Activated CD4-positive, alpha-beta T cell treated with anti-CD3 and anti-CD28 coated beads, Interleukin-2, Interleukin-4, amounts not matched to agents 100 ng/mL and 50 ng/mL, durations not matched to agents 16 hours and 8 hours (primary cell): ENCODE measurements at places on chromosomes 7 and 10.

GRCh38 chr7:113004726-113005454 lies 81.7 kb downstream of the GPR85 start:
- no peak for DNase-seq

DNA sequence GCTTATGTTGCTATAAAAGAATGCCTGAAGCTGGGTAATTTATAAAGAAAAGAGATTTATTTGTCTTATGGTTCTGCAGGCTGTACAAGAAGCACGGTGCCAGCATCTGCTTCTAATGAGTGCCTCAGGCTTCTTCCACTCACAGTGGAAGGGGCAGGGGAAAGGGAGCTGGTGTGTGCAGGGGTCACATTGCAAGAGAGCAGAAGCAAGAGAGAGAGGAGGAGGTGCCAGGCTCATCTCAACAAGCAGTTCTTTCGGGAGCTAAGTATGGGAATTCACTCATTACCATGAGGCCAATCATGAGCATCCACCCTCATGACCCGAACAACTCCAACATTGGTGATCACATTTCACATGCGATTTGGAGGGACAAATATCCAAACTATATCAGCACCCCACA lies 17.2 kb upstream of the SLK start:
- DNase-seq, result no peak

DNA sequence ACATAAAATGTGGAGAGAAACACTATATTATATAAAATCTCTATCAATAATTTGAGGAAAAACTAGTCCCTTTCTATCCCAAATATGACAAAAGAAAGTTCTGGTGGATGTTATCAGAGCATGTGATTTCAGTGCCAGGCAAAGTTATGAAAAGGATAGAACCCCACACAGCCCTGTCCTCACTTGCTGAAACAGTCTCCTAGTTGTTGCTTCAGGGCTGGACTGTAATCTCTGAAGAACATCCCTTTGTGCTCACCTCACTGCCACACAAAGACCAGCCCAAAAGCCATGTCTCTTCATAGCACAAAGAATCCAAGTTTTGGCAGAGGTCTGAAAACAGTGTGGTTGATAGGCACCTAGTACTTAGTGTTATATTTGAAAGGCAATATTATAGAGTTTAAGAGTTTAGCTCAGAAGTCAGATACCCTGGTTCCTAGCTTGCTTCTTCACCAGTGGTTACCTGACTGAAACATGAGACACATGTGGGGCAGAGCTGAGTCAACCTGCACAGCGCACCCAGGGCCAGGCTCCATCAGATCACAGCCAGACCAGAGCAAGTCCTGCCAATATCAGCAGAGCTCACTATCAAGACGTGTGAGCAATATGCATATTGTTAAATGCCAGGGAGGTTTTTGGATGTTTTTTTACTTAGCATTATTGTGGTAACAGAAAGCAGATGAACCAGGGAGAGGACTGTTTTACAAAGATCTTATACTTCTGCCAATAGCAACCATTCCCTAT lies 25.0 kb downstream of the CYP3A7 start:
- no peak for DNase-seq

GRCh38 chr7:21891291-21891690 lies 54.4 kb downstream of the CDCA7L start:
- DNase-seq, result no peak

DNA sequence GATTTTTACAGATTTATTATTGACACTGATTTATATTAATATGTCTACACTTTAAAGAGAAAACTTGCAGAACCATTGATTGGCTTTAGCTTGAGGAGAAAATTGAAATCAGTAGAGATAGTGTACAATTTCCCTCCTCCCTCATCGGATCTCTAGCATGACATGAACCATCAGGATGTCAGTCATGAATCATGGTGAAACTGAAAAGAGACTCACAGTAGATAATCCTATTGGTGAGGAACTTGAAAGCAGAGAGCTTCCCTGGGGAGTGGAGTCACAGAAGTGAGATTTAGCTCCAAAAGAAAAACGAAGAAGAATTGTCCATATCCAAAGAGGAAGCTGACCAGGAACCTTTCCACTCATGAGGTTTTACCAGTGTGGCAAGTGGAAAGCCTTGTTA lies 346.8 kb downstream of the ABCA13 start:
- DNase-seq, result no peak

DNA sequence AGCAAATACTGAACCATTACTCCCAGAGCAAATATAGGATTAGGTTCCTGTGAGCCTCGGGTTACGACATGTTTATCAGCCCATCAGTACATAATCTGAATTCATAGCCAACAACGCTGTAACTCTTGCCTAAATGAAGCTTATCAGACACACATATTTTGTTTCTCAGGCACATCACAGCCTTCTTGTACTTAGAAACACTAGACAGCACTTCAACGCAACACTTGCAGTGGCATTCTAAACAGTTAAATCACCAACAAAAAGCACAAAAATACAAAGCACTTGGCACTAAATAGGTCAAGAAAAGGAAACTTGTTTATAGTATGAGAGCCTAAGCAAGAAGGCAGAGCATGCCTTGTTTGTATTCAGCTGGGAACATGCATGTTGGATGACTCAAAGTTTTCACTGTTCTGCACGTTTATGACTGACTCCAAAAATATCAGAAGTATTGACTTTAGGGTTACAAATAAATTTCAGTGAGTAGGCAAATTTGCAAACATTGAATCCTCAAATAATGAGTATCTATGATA lies 75.0 kb downstream of the VPS50 start:
- DNase-seq, result no peak

DNA sequence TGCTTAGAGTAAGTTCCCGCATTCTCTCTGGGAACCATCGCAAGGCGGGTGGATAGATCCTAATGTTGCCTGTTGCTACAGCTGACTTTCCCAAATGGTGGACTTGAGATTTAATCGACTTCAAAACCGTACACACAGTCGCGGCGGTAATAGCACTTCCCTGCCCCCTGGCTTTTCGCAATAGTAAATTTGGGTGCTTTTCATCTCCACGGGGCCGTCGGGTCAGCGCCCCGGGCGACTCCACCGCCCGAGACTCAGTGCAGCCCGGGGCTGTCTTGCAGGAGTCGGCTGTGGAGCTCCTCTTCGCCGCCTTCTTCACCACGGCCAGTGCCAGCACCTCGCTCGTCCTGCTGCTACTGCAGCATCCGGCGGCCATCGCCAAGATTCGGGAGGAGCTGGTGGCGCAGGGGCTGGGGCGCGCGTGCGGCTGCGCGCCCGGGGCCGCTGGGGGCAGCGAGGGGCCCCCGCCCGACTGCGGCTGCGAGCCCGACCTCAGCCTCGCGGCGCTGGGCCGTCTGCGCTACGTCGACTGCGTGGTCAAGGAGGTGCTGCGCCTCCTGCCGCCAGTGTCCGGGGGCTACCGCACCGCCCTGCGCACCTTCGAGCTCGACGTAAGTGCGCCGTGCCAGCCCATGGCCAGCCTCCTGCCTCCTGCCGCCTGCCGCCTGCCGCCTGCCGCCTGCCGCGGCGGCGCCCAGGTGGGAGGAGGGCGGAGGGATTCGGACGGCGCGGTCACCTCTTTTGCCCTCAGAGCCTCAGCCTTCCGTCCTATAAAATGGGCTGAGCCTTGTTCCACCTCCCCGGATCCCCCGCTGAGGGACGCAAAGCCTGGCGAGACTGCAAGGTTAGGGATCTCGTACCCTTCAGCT lies 5.3 kb downstream of the CYP26C1 start:
- no peak for DNase-seq

DNA sequence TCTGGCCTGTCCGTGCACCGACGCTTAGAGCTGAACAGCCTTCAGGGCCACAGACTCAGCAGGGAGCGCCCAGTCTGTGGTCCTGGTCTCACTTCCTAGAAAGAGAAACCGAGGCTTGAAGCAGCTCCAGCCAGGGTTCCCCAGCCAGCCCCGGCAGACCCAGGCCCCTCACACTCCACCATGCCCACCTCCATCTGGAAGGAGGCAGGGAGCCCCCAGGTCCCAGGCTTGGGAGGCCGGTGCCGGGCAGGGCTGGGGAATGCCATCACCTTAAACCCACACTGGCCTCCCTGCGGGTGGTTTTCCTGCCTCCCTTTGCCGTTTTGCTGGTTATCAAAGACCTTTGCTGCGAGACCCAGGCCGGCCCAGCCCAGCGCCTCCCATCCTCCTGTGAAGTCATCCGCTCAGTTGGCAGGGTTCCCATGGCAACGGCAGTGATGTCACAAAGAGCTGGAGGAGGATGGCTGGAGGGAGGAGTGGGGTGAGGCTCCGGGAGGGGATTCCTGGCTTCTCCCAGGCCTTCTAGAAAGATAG lies 24.0 kb downstream of the ELFN1 start:
- DNase-seq, result no peak

GRCh38 chr7:133139801-133140200 lies 57.9 kb upstream of the CHCHD3 start:
- DNase-seq, result no peak

DNA sequence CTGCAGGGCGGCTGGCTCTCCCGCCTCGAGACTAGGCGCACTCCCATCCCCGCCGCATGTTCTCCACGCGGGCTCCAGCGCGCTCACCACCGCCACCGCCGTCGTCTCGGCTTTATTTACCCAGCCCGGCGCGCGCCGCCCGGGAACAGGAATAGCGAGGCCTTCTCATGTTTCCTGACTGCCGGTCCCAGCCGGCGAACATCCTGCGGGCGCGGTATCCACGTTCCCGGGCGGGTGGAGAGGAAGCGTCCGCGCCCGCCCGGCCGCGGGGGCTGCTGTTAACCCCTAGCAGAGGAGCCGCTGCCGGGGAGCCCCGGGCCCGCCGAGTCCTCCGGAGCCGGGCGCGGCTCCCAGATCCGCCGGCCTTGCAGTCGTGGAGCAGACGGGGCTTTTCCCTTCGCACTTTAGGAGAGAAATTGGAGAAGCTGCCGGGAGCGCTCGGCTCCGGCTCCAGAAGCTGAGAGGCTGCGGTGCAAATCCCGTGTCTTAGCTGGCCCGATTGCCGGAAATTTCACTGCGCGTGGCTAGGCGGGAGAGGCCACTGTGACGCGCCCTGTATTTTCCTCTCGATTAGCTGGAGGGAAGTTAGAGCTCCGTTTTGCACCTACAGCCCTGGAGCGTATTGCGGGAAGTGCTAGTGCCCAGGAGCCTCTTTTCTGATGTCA lies at the start of gene MKX:
TSS of gene MKX (minus strand) at position 88 of the 665 bp plus-strand sequence. CDS start 2,404 bp downstream, outside the sequence.
- no peak for DNase-seq
